Activated CD4-positive, alpha-beta T cell treated with anti-CD3 and anti-CD28 coated beads, Interleukin-2, amount 50 U/mL, for 1 hour (primary cell): ENCODE measurements at places on chromosomes 3 and 15.
A peak's percentile ranks its signal among the peaks of the same experiment; 100 is the strongest.

GRCh38 chr3:64166584-64167162, 58.6 kb downstream of the PRICKLE2 start:
- no peak for DNase-seq

GRCh38 chr3:23856286-23856685, 50.5 kb downstream of the UBE2E1 start:
- no peak for DNase-seq

DNA sequence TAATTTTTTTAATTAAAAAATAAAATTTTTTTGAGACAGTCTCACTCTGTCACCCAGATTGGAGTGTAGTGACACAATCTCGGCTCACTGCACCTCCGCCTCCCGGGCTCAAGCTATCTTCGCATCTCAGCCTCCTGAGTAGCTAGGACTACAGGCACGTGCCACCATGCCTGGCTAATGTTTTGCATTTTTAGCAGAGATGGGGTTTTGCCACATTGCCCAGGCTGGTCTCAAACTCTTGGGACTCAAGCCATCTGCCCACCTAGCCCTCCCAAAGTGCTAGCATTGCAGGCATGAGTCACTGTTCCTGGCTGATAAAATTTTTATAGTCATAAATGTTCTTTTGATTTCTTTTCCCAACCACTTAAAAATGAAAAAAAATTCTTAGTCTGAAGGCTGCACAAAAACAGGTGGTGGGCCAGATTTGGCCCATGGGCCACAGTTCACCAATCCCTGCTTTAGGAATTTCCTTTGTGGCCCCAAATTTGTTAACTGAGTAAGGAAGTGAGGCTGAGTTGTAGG, 9.2 kb downstream of the UBA5 start:
- DNase-seq = no peak

DNA sequence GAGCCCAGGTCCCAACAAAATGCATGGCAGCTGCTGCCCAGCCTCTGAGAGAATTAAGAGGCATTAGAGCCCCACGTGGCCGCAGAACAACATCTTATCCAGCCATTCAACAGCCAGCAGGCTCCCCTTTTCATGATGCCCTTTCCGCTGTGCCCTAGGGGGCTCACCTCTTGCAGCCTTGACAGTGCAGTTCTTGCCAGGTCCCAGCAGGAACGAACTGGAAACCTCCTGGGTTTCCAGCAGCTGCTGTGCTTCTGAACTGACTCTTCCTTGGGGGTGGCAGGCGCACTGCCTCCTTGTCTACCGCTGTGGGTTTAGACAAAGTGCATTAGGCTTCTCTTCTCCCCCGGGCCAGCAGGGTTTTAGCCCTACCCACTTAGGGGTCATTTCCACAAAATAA, 85.2 kb downstream of the FAM174B start:
- no peak for DNase-seq

DNA sequence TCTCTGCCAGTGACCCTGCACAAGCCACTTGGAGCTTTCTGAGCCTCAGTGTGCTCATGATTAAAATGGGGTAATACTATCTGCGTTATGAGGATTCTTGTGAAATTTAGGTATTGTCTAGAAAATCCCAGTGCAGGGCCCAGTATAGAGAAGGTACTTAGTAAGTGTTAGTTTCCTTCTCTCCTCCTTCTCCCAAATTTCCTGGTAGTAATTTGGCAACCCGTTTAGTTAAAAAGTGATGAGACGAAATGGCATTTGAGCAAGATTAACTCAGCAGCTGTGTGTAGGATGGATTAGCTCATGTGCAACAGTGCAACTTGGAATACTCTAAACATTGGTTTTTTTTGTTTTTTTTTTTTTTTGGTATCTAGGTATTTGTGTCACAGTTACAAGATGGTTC, 84.6 kb downstream of the SLCO3A1 start:
- no peak for DNase-seq

- DNase-seq = no peak
These were observed 31.0 kb downstream of the FSTL1 start for GRCh38 chr3:120419797-120420196.

- DNase-seq = no peak
These were observed 39.2 kb upstream of the SEMA4B start for GRCh38 chr15:90161950-90162361.

- peak; percentile 2 for DNase-seq
These were observed 9.2 kb downstream of the FAM162A start for GRCh38 chr3:122392868-122393844.

GRCh38 chr3:95217661-95218060, 1154.8 kb downstream of the NSUN3 start:
- DNase-seq = no peak

GRCh38 chr3:164332831-164333802, 745.2 kb downstream of the SI start:
- DNase-seq = no peak

DNA sequence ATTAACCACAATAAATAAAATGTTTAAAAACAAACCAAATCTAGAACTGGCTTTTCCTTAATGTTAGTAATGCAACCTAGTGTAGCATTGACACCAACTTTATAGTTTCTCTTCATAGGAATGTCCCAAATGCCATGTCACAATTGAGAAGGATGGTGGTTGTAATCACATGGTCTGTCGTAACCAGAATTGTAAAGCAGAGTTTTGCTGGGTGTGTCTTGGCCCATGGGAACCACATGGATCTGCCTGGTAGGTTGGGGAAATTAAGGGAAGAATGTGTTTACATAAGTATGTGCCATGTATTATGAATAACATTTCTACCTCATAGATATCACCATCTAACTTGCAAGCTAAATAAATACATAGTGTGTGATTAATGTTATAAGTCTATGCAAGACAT, 84.4 kb upstream of the GOLGA6B start:
- no peak for DNase-seq

GRCh38 chr3:134049676-134050075, 20.0 kb upstream of the SLCO2A1 start:
- no peak for DNase-seq

GRCh38 chr15:84987949-84988624, 6.4 kb downstream of the PDE8A start:
- DNase-seq = no peak

DNA sequence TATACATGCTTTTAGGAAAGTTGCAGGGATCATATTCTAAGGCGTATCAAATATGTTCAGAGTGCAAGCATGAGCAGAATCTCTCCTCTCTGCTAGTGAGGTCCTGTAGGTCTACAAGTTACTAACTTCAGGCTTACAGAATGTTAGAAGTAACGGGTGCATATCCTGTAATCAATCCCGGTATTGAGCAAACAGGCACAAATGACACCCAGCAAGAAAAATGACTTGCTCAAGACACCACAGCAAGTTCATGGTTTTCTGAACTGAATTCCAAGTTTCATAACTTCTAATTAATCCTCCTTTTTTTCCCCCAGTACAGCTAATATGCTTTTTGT, 353.9 kb upstream of the TPRG1 start:
- DNase-seq = no peak

GRCh38 chr3:105397974-105398373, 31.3 kb downstream of the ALCAM start:
- no peak for DNase-seq

DNA sequence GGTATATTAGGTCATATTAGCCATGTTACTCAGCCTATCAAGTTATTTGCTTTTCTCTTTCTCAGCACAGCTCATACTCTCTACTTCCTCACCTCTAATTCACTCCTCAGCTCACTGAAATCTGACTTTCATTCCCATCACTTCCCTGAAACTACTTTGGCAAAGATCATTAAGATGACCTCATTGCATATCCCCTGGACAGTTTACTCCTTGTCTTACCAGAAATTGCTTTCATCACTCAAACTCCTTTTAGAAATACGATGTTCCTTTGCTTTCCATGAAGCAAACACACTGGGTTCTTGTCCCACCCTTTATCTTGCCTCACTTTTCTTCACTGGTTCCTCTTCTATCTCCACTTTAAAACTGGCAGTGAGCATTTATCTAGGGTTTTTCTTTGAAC, 354.4 kb downstream of the TUSC7 start:
- DNase-seq = no peak

DNA sequence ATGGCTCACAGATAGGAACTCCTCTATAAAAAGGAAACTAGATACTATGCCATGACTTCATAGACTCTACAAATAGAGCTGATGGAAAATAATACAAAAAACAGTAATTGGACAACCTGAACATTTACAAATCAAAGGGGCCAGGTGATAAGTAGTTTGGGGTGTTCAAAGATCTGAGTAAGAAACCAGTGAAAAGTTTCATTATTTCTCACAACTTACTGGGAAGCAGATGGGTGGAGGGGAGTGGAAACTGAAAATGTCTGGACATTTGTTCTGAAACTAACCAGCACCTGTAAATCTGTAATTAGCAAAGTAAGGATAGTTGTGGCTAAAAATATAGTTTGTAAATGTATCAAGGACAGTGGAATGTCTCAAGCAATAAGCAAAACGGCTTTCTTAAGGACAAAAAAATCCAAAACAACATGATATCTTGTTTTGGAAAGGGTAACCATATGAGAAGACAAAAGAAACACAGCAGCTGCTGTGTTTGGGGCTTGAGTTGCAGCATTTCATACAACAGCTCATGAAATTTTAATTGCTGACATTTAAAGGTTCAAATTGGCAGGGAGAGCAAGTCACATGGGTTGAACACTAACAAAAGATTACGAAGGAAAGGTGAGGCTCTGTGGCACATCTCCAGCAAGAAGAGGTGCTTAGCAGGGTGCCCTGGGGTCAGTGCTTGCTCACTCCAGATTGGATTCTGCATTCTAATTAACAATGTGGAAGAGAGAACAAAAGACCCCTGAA, 26.8 kb upstream of the THBS1 start:
- DNase-seq = no peak

DNA sequence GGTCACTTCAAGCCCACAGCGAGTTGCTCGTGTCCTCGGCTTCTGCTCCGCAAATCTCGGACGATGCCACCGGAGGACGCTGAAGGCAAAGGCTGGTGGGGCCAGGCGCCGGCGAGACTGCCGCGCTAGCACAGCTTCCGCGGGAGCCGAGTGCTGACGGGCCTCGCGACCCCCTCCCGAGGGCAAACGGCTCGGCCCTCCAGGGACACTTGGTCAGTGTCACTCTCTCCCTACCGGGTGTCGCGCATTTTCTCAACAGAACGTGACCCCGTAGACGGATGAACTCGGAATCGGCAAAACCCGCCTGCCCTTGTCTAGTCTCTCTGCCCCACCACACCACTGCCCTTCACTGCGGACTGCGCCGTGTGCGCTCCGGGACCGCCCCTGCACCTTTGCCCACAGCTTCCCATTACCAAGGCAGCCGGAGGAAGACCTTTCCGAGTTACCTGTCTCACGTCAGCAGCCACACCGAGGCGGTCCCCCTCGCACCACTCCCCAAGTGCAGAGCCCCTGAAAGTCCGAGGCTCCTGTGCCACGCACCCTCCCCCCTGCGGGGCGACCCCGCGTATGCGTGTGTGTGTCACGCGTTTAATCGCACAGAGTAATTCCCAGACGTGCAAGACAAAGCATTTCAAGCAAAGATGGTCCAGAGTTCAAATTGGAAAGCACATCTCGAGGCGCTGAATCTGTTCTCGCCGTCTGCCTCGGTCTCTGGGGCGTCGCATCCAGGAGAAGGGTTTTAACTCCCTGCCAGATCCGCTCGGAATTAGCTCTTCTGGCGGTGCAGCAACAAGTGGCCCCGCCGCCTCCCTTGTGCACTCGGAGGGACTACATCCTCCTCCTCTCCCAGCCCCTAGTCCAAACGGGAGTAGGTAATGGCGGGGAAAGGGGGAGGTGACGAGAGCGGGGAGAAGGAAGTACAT, 245.0 kb upstream of the TOPAZ1 start:
- no peak for DNase-seq

- DNase-seq = no peak
These were observed 78.7 kb upstream of the GCNT3 start for GRCh38 chr15:59532770-59533379.

- DNase-seq = no peak
These were observed 792 bp downstream of the TPRA1 start for GRCh38 chr3:127589600-127590281.

- no peak for DNase-seq
These were observed 123.3 kb upstream of the TTC14 start for GRCh38 chr3:180478695-180479094.

- DNase-seq = no peak
These were observed 9.1 kb downstream of the HDC start for GRCh38 chr15:50256188-50257041.

GRCh38 chr15:48868023-48868422, 9.9 kb upstream of the EID1 start:
- DNase-seq = no peak

GRCh38 chr15:47796830-47797229, 79.5 kb downstream of the SEMA6D start:
- DNase-seq = no peak

DNA sequence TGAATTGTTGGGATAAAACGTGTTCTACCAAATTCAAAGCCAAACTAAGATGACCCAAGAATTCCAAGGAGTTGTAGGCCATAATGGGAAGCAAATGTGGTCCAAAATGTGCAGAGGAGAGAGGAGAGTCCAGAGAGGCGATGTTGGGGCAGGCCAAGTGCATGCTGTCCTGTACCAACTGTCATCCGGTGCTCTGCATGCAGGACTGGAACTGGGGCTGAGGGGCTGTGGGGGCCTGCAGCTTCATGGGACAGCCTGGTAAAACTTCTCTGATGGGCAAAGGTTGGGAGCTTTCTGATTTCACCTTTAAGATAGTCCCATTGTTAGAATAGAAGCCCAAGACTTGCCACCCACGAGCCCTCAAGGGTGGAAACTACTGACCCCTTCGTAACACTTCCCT, 831.4 kb downstream of the AGBL1 start:
- DNase-seq = no peak

DNA sequence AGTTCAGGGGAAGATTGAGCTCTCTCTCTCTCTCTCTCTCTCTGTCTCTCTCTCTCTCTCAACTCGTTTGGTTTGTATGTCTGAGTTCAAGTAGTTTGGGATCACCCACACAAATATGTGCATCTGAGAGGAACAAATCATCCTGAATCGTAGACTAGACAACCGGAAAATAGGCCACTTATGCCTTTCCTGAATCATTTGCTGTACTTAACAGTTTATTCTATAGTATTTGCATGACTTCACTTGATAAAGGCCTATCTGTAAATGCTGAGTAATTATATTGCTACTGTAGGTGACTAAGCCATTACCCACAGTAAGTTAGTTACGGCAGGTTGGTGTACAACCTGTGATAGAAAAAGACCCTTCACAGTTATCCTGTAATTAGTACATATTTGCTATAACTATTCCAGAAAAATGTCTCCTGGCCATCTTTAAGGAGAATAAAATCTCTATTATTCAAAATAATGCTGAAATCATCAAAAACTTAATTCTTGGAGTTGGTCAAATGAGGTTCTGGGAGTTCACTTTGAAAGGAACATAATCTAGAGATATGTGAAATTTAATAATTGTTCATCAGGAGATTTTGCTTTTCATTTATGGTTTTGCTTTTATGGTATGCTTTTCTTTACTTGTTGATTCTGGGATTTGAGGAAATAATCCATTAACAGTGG, 31.1 kb downstream of the OXSM start:
- no peak for DNase-seq

DNA sequence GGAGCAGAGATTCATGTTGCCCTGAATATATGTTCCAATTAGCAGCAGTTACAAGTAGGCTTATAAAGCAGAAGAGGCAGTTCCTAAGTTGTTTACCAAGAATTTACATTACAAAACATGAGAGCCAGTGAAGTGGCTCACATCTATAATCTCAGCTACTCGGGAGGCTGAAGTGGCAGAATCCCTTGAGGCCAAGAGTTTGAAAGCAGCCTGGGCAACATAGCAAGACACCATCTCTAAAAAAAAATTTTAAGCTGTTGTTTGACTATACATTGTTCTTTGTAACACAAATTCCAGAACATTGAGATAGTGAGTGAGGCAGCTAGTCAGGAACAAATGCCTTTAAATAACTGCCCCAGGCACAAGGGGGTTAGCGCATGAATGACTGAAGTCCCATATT, 10.3 kb upstream of the ZMAT3 start:
- DNase-seq = no peak

- no peak for DNase-seq
These were observed 46.3 kb upstream of the RBP1 start for GRCh38 chr3:139585820-139586219.
